Glutamatergic neuron (in vitro differentiated cells): ENCODE measurements at places on chromosomes 12 and 14. TPM values are rescaled to one million over a fixed set of nuclear protein-coding genes. Genes with fewer than 3 reads are reported as not detected.

CEBPE gene
- not detected for total RNA-seq

GRCh38 chr14:22493753-22494152, 95.3 kb downstream of the DAD1 start:
- no peak for DNase-seq

DNA sequence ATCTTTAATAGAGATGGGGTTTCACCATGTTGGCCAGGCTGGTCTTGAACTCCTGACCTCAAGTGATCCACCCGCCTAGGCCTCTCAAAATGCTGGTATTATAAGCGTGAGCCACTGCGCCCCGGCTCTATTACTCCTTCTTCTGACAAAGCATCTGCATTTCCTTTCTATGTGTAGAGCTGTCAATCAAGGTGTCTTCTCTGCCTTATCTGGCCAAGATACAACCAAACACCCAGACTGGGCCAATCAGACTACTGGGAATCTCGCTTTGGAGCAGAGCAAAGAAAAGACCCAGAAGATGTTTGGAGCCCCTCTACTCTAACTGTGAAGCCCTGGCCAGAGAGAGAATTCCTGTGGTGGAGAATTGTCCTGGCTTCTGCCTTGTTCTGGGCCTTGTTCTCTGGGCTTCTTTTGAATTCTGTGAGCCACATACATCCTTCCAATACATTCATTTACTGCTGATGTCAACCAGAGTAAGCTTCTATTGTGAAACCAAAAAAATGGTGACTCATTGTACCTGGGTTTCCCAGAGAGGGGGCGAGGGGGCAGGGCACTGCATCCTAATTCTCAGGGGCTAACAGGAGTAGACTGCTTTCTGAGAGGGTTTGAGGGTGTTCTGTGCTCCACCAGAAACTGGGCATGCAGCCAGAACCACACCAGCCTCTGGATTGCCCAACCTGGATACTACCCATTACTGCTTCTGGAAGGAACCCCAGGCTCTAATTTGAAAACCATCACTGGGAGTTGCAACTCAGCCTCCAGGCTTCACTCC, 18.8 kb upstream of the FLVCR2 start:
- no peak for DNase-seq

DNA sequence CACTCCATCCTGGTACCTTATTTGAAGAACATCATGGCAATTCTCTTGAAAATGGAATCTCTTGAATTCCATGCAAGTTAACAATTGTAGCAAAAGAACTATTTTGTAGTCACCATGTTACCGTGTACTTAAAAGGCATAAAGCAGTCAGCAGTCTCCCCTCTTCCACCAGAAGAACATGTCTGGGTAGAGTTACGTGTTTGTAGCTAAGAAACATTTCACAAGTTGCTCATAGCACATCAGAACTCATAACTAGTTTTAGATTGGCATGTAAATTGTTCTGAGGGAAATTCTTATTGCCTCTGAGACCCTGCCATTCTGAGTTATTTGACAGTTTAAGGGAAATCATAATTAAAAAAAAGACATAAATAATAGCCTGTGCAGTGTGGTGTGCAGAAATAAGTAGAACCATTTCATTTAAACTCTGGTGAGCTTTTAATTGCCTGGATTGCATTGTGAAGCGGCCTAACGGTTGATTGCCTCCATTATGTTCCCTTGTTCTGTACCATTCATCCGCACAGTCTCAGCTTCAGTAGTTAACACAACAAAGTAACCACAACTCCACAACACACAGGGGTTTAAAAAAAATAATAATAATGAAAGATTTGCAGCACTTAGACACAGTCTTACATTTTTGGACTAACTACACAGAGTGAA, 2.6 kb downstream of the LMO3 start:
- no peak for DNase-seq

NPAS3 gene
- total RNA-seq, result 2.4 TPM

CD163 gene
- total RNA-seq, result 20.6 TPM

- DNase-seq, result no peak
These were observed 23.3 kb downstream of the BTBD7 start for GRCh38 chr14:93309427-93309966.

TMPRSS12 gene
- not detected for total RNA-seq

DNA sequence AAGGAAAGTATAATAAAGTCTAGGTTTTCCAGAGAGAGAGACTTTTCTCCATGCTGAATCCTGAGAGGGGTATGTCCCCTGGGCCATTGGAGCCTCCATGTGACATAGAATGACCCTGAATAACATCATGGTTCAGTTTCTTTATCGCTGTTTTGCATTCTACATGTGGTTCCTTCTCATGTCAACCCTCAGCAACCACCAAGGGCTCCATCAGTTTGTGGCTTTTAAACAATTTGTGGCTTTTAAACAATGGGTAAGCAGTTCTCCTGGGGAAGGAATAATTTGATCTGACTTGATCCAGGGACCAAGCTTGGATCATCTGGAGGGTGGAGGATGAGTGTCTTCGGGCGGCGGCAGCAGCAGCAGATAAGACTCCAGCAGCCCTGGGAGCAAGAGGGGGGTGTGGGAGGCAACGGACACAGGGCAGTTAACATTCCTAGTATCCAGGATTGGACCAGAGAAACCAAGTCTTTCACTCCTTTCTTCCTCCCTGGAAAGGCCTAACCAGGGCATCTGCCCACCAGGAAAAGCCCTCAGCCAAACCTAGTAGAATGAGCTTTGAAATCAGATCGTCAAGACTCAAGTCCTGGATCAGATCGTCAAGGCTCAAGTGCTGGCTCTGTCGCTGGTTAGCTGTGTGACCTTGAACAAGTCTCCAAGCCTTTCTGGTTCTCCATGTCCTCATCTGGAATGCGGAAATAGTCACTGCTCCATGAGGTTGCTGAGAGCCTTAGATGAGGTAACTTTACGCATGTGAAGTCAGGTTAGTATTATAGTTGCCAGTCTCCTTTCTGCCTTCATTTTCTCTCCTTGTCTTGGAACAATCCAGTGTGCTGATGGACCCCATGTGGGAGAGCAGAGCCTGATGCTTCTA, 27.8 kb upstream of the FAM222A start:
- no peak for DNase-seq

DNA sequence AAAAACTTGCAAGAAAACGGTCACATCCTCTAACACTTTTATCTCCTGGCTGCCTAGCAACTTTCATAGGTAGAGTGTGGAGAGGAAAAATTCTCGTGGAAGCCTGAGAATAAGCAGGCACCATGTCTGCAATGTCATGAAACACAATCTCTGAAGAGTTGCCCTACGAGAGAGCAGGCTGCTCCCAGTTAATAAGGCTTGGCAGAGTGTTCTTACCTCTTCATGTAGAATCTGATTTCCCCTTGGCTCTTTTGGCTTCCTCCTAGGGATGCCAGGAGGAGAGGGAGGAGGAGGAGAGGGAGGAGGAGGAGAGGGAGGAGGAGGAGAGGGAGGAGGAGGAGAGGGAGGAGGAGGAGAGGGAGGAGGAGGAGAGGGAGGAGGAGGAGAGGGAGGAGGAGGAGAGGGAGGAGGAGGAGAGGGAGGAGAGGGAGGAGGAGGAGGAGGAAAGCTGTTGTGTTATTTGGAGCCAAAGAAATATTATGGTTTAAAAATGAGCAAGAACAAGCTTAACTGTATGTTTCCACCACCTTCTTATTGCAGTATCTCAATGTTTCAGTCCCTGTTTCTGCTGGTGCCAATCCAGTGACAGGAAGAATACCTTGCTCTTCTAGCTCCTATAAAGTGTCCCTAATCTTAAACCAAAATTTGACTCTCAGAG, 52.9 kb downstream of the EGLN3 start:
- DNase-seq, result no peak

DNA sequence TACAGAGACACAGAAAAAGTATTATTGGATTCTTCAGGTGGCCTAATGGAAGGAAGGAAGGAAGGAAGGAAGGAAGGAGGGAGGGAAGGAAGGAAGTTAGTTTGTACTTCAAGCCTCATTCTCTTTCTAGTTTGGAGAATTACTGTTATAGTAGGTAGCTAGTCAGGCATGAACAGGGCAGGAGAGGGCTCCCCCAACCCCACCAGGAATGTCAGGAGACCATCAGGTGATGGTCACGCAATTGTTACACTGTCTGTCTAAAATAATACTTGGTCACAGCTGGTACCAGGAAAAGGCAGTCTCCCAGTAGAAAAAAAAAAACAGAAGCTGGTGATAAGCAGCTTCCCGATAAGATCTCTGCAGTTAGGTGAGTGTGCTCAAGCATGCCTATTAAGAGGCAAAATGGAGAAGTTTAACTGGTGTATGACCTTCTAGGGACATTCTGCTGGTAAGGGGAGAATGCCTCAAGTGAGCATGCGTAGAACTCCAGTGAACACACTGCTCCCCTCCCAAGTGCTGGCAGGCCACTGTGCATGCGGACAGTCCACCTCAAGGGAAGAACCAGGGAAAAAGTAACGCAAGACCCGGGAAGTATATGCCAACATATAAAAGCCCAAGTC, 358.4 kb upstream of the SOX5 start:
- no peak for DNase-seq

DNA sequence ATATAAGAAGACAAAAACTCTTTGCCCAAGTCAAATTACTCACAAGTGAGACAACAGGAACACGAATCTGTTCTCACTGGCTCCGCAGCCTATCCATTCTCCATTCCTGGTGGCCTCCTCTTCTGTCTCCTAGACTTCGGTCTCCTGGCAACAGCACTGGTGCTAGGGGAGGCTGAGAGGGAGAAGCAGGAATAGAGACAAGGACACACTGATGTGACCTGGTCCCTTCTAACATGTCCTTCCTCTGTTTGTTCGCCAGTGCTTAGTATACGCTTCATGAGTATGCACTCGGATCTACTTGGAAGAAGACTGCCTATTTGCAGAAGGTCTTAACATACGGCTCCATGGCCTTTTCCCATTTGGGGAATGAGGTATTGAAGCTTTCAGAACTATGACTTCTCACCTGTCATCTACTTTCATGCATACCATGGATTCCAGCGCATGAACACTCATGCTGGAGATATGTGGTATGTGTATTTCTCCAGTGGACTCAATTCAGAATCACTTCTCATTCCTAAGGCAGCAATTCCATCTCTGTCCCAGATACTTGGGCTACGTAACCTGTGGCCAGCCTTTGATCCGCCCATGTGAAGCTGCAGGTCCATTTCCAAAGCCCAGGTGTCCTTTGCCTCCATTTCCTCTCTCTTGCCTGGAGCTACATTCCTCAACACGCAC, 33.9 kb downstream of the BHLHE41 start:
- DNase-seq, result no peak

SELPLG gene
- total RNA-seq, result 0.34 TPM

DNA sequence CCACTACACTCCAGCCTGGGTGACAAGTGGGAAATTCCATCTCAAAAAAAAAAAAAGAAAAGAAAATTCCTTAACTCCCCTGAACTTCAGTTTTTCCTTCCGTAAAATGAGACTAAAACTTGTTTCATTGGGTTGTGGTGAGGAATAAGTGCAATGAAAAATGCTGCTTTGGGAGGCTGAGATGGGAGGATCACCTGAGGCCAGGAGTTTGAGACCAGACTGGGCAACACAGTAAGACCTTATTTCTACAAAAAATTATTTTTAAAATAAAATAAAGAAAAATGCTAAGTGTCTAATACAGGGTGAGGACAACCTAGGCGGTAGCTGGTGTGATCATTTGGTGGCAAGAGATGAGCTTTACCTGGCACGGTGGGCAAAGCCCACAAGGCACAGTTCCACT, 6.9 kb downstream of the SMAGP start:
- no peak for DNase-seq

- DNase-seq, result no peak
These were observed 25.0 kb downstream of the SLC41A2 start for GRCh38 chr12:104933128-104933527.

- DNase-seq, result no peak
These were observed 1.5 kb downstream of the TMED8 start for GRCh38 chr14:77375164-77375950.

RAPGEF3 gene
- total RNA-seq, result 0.81 TPM

- DNase-seq, result no peak
These were observed 109.6 kb downstream of the BCAT1 start for GRCh38 chr12:24839268-24839791.

CLEC1A gene
- not detected for total RNA-seq

ENDOU gene
- total RNA-seq, result not detected

GRCh38 chr12:1488908-1489381, 105.4 kb downstream of the FBXL14 start:
- no peak for DNase-seq

- DNase-seq, result no peak
These were observed 166.1 kb upstream of the KITLG start for GRCh38 chr12:88746386-88746785.

DNA sequence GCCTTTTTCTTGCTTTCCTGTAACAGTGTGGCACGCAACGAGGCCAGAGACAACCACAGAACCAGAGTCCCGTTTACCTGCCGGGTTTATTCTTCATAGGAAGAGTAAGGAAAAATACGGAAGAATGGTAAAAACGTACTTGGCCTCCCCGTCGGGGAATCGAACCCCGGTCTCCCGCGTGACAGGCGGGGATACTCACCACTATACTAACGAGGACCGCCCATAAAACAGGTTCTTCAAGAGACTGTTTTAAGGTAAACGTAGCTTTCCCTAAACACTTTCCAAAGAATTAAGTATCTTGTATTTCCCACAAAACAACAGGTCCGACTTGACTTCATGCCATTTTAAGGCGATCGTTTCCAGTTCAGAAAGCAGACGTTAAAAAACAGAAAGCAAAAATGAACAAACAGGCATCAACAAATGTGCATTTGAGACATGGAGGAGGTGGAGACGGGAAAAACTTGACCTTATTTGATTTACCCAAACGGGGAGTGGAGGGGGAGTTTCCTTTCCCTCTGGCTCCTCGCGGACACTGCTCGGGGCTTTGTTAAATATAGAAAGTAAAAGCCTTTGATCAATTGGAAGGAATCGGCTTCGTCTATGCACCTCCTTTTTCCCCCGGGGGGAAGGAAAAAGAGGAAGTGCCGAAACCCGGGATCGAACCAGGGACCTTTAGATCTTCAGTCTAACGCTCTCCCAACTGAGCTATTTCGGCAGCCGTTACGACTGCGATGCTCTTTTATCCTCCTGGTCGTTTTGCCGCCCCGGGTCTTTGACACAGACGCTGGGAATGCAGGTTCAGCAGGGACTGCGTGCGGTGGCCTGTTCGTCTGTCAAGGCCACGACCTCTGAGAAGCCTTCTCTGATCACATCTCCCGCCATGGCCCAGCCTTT, 13.0 kb upstream of the UBC start:
- DNase-seq, result peak; percentile 91

ADAM20 gene
- total RNA-seq, result 1.3 TPM

- no peak for DNase-seq
These were observed 34.0 kb downstream of the CD9 start for GRCh38 chr12:6234214-6234613.

DNA sequence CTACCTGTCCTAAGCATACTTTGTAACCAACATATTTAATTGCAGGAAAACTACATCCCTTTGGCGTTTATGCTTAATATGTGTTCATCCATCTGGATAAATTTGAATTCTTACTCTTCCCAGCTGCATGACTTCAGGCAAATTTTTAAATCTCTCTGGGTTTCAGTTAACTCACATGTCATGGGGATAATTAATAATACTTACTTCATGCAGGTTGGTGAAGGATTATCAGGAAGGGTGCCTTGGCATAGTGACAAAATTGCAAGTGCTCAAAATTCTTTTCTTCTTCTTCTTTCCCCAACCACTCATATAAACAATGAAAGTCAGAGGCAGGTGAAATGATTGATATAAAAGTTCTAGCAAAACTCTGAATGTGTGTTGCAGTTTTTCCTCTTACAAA, 15.9 kb downstream of the SYT10 start:
- no peak for DNase-seq

MYH6 gene
- not detected for total RNA-seq

KRT86 gene
- not detected for total RNA-seq

GRCh38 chr12:51868821-51869495, 18.9 kb upstream of the ANKRD33 start:
- peak; percentile 59 for DNase-seq
